Stimulated activated CD4-positive, alpha-beta T cell treated with anti-CD3 and anti-CD28 coated beads, Interleukin-4, amount 100 ng/mL, for 1 hour (primary cell): ENCODE measurements at places on chromosomes 5 and 9.
A peak's percentile ranks its signal among the peaks of the same experiment; 100 is the strongest.

- no peak for DNase-seq
Measured at GRCh38 chr5:83503662-83504061, 32.1 kb downstream of the VCAN start.

GRCh38 chr9:84567805-84568204 is 101.7 kb upstream of the NTRK2 start:
- no peak for DNase-seq

- DNase-seq: no peak
Measured at GRCh38 chr9:119667163-119667562, 297.9 kb upstream of the BRINP1 start.

DNA sequence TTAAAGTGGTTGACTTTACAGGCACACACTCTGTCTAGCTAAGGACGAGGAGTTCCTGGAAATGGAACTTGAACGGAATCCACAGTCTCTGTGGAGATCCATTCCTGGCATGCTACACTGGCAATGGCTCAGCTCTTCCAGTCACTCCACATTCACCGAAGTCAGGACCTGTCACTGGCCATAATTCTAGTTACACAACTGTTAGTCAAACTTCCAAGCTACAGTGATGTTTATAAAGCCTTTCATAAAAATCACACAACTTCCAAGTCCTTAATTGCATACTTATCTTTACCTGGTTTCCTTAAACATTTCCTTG is 15.7 kb downstream of the CDC14B start:
- DNase-seq: no peak

DNA sequence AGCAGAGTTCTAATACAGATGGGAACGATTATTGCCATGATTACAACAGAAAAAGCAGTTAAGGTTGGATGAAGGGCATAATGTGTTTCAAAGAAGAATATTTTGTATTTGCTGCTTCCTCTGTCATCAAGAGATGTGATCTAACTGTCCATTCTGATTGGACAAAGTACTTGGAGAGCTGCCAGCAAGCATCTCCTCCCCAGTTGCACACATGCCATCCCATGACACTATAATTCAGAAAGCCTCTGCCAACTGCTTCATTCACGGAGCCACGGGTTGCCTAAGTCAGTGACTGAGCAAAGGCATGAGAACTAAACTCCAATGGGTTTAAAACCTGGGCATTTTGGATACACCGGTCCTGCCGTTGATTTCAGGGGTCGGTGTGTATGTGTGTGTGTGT is 253.8 kb downstream of the CRB2 start:
- no peak for DNase-seq

- DNase-seq: no peak
Measured at GRCh38 chr5:6046296-6046967, 331.9 kb downstream of the MED10 start.

GRCh38 chr5:72488756-72489155 is 18.5 kb downstream of the ZNF366 start:
- no peak for DNase-seq

GRCh38 chr9:102609461-102609860 is 385.7 kb upstream of the CYLC2 start:
- DNase-seq: no peak

DNA sequence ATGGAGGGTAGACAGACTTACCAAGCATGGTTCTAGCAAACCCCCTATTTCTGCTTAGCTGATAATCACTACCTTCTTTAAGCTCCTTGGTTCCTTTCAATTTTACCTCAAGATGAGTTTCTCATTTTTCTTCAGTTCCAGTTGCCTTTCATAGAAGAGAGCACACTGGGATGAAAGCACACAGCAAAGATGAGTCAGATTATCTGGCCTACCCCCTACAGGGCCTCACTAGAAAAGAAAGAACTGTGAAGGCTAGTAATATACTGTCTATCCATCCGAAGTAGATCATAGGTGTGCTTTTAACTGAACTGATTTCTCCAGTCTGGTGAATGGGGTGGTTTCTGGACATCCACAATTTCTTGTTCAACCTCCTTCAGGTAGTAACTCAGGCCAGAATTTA is 122.5 kb downstream of the TRPM3 start:
- DNase-seq: no peak

GRCh38 chr5:124444147-124444775 is 302.2 kb downstream of the ZNF608 start:
- no peak for DNase-seq

DNA sequence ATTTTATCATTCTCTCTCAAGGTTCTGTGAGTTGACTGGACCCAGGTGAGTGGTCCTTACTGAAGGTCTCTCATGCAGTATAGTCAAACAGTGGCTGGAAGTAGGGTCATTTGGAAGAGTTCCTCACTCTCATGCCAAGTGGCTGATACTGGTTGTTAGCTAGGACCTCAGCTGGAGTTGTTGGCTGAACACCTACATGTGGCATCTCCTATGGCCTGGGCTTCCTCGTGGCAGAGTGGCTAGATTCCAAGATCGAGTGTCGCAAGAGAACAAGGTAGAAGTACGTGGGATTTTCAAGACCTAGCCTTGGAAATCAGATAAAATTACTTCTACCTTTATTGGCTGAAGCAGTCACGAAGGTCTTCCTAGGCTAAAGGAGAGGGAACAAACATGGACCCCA is 7.6 kb downstream of the SLC31A2 start:
- no peak for DNase-seq

- no peak for DNase-seq
Measured at GRCh38 chr5:31748458-31749172, 109.7 kb downstream of the PDZD2 start.

DNA sequence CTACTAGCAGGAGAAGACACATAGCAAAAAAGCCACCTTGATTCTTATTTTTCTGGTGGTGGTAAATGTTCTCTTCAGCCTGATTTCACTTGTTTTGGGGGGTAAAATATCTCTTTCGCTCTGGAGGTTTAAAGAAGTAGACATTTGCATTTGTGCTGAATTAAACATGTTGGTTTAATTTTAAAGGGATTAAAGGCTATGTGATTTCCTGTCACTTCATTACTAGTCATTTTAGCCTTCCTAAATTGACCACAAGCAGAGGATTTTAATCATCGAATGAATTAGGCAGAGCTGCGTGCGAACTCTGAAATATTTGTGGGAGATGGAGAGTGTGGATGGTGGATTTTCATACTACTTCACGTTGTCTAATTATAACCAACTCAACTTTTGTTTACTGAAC is 4.8 kb downstream of the RASGRF2 start:
- DNase-seq: no peak

DNA sequence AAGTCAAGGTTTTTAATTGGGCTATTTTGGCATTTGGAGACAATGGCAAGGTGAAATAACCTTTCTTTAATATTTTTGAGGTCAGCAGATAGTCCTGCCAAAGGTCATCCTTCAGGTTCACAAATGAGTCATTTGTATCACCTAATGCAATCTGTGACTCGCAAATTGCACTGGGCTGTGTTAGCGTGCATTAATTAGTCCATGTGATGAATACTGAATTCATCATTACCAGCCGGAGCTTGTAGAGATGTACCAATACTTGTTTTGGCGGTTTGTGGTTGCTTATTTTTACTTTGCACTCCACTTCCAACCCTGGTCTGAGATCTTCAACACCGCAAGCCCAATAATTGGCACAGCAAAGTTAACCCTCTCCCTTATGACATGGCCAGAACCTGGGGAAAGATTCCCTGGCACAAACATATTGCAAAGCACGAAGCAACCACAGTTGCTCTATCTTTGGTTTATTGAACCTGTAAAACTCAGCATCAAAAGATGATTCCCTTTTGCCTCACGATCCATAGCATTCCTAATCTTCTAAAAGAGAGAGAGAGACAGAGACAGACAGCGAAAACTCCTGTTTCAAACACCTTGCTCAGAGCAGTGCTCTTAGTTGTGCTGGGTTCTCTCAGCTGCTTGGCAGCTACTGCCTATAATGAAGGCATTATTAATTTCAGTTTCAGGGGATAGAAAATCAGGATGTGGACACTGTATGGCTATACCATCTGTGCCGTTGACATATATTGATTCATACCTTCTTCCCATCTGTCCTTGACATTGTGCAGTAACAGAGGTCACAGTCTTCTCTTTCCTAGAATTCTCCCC is 178.1 kb downstream of the EBF1 start:
- DNase-seq: no peak

GRCh38 chr9:35907711-35908503 is 1.4 kb upstream of the SPAAR start:
- DNase-seq: no peak

- DNase-seq: no peak
Measured at GRCh38 chr5:135213466-135214239, 179.6 kb upstream of the PITX1 start.

- DNase-seq: peak; percentile 39
Measured at GRCh38 chr5:132260714-132261551, 3.4 kb downstream of the PDLIM4 start.
